ENCODE measurements at places on chromosomes 13 and 19. TPM values are rescaled to one million over a fixed set of nuclear protein-coding genes. Genes with fewer than 3 reads are reported as not detected.

DNA sequence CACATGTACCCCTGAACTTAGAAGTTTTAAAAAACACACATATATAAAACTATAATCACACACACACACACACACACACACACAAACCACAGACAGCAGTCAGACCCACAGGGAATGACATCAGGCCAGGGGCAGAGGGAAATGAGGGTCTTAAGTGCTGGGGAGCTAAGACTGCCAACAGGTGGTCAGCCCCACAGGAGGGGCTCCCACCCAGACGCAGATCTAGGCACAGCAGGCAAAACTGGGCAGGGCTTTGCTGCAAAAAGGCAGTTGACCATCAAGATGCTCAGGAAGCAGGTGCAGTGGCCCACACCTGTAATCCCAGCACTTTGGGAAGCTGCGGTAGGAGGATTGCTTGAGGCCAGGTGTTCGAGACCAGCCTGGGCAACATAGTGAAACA is 121.0 kb upstream of the LSM14A start:
- DNase-seq: no peak

- DNase-seq: peak; percentile 77
Observed at GRCh38 chr13:73399347-73400216, 340.8 kb downstream of the KLF5 start.

- peak; percentile 80 for DNase-seq
Observed at GRCh38 chr19:18433015-18433691, 4.8 kb downstream of the ISYNA1 start.

DNA sequence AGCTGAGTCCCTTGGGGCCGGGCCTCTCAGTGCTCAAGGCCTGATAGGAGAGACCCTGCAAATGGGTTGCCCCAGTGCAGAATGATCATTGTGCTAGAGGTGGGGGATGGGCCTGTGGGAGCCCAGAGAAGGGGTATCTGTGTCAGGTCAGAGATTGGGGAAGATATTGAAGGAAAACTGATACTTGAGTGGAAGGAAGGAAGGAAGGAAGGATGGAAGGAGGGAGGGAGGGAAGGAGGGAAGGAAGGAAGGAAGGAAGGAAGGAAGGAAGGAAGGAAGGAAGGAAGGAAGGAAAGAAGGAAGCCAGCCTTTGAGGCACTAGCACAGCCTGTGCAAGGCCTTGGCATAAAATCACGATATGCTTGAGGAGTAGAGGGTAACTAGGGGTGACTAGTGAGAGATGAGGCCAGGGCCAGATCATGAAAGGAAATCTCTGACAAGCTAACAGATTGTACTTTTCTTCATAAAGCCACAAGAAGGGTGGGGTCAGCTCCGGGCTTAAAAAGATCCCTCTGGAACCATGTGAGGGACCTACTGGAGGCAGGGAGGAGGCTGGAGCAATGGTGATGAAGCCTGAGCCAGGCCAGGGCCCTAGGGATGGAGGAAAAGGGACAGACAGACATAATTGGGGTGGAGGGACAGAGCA is 11.4 kb downstream of the PTH2 start:
- DNase-seq: no peak

DNA sequence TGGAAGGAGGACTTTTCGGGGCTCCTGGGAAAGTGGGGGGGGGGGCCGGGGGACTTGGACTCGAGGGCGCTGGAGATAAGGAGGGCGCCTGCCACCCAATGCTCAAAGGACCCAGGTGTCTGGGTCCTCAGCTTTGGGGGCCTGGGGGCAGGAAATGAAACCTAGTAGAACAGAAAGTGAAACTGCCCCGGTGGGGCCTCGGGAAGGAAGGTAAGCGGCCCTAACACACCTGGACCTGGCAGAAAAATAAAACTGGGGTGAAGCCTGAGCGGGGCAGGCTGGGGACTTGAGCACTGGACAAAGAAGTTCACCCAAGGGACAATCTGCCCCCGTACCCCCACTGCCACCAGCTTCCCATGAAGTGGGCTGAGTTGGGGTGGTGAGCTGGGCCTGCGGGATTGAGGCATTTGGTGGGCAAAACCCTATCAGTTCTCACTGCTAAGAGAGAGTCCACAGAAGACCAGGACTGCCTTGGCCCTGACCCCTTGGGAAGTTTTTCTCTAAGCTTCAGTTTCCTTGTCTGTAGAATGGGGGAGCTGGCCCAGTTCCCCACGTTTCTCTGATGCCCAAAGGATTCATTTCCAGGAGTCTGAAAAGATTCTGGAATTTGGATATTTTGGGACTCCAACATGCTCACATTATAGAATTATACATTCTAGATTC is 2.3 kb downstream of the PRKD2 start:
- no peak for DNase-seq

DNA sequence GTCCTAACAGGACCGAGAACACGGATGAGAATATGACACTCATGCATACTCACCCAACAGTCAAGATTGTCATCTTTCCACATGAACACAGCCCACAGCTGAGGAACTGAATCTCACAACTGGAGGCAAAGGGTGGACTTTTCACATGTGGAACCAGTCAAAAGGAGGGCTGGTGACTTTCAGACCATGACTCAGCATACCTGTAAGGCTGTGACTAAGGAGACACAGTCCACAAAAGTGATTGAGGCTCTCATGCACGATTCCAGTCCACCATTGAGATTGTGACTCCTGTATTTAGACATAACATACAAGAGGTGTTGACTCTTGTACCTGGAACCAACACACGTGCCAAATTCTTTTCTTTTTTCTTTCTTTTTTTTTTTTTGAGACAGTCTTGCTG is 40.0 kb downstream of the ZNF729 start:
- DNase-seq: no peak

GRCh38 chr19:54436628-54437252 is 12.3 kb upstream of the LENG8 start:
- no peak for DNase-seq

DNA sequence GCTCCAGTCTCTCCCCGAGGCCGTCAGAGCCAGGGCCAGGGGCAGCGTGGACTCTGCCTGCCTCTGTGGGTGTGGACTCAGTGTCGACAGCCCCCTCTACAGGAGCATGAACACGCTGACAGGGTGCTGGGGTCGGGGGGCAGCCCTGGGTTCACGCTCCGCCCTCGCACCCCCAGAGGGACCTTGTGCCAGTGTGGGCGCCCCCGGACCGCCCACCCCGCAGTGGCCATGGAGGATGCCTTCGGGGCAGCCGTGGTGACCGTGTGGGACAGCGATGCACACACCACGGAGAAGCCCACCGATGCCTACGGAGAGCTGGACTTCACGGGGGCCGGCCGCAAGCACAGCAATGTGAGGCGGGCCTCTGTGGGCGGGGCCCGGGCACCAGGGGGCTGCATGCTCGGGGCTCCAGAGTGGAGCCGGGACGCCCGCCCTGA is 8.3 kb downstream of the TRPM4 start:
- DNase-seq: no peak

GRCh38 chr13:33842207-33842606 is 24.3 kb downstream of the RFC3 start:
- DNase-seq: no peak

MRPL54 gene
- total RNA-seq: 51.6 TPM

- no peak for DNase-seq
Observed at GRCh38 chr19:16338470-16339360, 14.1 kb downstream of the KLF2 start.

SPATA13 gene
- 35.6 TPM for total RNA-seq

GRCh38 chr19:23823952-23824389 is 65.3 kb upstream of the ZNF681 start:
- peak; percentile 48 for DNase-seq

All from mucosa of descending colon (tissue), 3 donors.